ENCODE measurements at places on chromosomes 2 and 18.

DNA sequence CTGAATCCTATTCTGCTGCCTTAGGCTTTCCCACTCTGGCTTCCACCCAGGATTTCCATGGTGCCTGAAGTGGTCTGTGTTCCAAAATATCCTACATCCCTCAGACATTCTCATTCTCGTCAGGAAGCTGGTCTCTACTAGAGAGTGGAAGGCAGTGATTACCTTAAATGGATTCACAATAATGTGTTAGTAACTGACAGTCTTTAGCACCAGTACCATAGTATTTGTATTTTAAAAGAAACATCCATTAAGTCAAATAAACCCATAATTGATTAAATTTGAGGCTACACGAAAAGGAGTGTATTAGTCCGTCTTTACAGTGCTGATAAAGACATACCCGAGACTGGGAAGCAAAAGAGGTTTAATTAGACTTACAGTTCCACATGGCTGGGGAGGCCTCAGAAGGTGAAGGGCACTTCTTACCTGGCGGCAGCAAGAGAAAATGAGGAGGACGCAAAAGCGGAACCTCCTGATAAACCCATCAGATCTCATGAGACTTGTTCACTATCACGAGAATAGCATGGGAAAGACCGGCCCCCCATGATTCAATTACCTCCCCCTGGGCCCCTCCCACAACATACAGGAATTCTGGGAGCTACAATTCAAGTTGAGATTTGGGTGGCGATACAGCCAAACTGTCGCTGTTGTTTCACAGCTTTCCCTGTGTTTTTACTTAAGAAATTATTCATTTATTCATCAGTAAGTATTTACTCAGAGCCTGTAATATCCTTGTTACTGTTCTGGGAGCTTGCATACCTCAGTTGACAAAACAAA is 306.5 kb downstream of the STK39 start:
- no peak for DNase-seq

DNA sequence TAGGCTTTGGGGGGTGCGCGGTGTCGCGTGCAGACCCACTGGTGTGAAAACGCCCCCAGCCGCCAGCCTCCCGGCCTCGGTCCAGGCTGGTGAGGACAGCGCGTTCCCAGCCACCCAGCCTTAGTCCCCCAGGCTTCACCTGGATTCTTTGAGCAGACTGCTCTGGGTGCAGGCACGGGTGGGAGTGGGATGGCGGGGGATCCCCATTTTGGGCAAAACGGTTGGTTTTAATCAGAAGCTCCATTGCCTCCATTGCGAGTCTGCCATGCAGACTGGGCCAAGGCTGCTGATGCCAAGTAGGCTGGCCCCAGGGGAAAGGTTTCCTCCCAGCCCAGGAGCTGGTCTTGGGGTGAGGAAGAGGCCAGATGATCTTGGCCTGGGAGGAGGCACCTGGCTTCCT is 445 bp downstream of the MLPH start:
- no peak for DNase-seq

DNA sequence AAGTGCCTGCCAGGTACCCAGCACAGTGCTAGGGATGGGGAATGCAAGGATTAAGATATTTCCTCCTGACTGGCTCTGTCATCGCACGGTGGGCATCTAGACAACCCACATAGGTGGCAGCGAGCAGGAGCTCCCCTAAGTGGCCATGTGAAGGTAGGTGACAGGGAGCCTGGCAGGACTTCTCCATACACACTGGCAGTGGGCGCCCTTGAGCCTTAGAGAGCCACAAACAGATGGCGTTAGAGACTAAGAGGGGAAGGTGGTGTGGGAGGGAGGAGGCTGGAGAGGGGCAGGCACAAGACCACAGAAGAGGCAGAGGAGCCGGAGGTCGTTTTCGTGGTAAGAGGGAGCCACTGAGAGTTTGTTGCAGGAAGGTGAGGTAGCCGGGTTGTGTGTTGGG is 15.2 kb downstream of the PRELID3A start:
- DNase-seq, result no peak

GRCh38 chr2:75500633-75501032 is 60.1 kb downstream of the EVA1A start:
- no peak for DNase-seq

DNA sequence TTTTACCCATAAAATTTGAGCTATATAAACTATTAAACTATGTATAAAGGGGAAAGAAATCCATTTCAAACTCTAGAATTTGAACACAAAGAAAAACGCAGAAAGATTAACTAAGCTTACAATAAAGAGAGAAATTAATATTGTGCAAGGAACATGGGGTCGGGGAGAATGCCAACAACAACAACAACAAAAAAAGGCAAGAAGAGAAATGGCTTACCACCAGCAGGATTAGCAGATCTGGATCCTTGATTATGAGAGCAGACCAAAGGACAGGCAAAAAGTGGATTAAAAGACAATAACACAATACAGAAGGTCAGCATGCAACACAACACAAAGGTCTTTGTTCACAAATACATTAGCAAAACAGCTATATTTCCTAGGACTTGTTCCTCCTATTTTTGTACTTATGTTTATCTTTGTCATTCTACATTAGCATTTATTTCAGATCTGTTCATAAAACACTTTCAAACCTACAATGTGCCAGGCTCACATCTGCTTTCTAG is 103.4 kb upstream of the RNU4ATAC start:
- DNase-seq, result no peak

DNA sequence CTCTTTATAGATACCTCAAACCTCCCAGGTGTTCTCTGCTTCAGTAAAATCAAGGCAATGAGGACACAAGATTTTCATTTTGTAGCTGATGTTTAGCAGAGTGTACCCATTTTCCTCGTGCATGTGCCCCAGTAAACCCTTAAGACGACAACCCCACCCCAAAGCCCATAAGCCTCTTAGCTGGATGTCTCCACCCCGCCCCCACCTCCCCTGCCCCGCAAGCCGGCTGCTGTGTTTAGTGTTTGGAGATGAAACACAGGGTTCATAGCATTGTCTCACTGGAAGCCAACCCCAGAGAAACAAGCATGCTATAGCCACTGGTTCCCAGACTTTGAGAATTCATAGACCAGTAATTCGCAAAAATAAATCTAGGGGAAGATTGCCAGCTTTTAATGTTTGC is 5.8 kb upstream of the SAG start:
- DNase-seq, result no peak

DNA sequence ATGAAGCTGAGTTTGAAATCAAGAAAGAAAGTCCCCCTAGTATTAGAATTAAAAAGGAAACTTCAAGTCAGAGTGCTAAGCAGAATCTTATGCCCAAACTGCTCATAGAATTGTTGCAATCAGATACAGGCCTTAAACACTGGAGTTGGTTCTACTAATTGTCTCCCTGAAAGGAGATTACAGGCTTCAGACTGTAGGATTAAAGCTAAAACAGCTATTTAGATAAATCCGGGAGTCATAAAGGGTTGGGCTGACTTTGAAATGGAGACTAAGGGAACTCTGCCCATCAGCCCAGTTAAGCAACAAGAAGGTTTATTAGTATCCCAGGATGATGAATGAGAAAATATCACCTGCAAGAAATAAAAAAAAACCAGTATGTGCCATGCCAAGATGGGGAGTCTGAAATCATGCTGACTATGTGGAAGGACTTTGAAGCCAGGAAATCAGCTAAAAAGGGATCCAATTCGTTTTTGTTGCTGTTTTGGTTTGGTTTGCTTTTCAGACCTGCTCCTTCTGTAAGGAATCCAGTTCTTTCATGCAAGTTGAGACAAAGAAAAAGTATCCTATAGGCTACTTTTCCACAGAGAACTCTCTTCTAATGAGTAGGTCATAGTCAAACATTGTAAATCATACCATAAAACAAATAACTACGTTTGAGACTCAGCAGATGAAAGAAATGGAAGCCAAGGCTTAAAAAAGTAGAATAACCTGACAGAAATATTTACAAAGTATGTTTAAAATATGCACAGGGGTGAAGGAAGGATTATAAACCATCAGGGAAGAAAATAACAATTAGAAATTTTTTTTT is 37.6 kb upstream of the MSTN start:
- DNase-seq, result no peak

- no peak for DNase-seq
Measured at GRCh38 chr2:174376967-174377366, 18.6 kb upstream of the SCRN3 start.

- DNase-seq, result no peak
Measured at GRCh38 chr2:126889496-126890135, 9.1 kb upstream of the TEX51 start.

- no peak for DNase-seq
Measured at GRCh38 chr2:207332480-207333212, 166.9 kb upstream of the KLF7 start.

- no peak for DNase-seq
Measured at GRCh38 chr18:49699303-49699702, 114.0 kb downstream of the ACAA2 start.

DNA sequence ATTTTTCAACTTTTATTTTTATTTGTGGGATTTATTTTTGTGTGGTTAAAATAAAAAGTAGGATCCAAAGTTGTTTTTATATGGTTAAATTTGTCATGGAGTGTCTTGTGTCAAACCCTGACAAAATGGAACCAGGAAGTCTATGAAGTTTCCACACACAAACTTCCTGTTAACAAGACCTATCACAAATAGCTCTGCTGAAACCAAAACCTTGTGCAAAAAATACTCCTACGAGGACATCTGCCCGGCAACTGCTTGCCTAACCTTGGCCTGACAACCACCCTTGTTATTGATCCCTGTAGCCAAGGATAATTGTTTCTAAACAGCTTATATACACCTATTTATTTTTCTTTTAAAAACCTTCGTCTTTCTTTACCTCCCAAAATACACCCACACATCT is 389.6 kb downstream of the TRIB2 start:
- DNase-seq, result no peak

- no peak for DNase-seq
Measured at GRCh38 chr2:12076810-12077209, 330.4 kb downstream of the LPIN1 start.

DNA sequence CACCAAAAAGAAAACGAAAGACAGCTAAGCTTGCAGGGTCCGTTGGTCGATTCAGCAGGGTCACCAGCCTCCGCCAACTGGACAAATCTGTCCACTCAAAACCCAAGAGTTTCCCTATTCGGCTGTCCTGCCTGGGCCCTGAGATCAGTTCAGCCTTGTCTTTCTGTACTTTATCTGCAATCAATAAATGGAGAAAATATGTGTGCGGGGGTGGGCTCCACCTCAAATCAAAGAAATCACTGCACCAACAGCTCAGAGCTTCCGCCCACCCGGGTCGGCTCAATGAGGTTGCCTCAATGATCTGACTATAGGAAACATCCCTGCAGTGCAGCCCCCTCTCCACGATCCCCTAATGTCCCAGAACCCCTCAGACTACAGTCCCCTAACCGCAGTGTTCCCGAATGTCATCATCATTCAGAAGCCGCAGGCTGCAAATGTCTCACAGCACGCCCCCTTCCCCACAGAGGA is 447 bp downstream of the GGCX start:
- DNase-seq, result no peak

Measured in hippocampal formation (tissue), 2 donors.